ENCODE measurements at places on chromosomes 6 and 20.

DNA sequence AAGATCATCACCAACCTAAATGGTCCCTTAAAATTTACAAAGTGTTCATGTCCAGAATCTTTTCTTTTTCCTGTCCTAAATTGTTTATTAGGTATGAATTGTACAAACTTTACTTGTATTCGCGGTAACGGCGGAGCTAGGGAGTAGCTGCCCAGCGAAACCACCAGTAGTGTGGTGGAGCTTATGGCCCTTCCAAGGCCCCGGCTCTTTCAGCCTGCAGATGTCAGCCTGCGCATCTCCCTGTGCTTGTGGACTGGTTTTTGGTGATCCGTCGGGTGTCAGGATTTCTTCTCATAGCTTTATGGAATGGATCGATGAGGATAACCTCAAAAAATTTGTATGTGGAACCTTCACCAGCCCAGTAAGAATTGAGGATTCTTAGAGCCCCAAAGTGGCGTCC lies 27.2 kb upstream of the ENPP1 start:
- DNase-seq: no peak

DNA sequence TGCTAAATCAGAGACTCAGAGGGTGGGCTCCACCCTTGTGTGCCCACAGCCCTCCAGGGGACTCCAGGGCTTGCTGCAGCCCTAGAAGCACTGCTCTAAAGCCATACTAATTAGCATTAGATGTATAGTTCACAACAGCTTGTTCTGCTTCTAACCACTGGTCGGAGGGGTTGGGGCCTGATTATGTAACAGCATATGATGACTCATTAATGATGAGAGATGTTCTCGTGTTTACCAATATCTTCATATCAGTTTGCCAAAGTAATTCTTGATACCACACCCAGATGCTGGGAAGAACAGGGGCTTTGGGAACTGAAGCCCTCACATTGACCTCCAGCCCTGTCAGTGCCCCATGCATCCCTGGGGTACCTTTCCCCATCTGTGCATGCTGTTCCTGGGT lies 104.1 kb upstream of the FOXA2 start:
- DNase-seq: peak; percentile 14

DNA sequence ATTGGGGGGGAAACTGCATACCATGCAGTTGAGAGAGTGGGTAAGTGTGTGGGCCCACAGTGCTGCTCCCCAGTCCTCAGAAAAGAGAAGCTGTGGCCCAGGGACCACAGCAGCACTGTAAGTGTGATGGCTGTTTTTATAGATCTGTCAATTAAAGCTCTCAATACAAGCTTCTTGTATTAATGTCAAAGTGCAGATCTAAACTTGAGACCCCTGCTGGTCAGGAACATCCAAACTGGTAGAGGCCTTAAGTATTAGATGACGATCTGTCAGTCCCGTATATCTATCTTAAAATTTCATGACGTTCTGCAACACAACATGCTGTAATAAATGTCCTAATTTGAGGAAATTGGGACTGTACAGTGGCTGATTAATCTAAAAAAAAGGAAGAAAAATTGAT lies 74.8 kb downstream of the TULP4 start:
- no peak for DNase-seq

DNA sequence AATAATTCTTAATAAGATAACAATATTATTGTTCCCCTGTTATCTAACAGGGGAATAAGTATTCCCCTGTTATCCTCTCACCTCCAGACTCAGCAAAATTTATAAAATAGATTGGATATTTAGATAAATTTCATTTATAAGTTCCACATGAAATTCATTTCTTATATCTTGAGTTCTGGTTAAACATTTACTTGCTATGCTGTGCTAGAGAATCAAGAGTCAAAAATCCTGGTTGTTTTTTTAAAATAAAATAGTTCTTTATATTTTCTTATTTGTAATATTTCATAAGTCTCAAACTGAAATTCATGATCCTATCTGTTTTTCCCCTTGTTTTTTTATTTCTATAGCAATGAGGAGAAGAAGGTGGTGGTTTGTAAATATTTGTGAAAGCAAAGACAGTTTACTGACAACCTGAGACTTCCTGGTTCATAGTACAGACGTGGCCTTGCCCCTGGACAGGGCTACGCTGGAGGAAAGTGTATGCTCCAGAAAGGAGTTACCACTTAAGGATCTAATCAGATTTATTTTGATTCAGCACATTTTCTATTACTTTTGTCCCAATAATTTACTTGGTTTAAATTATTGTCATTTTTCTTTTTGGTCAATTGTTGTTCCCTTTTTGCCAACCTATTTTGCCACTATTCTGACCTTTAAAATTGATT lies 37.8 kb upstream of the MARCKS start:
- no peak for DNase-seq

GRCh38 chr6:22913612-22914011 lies 344.2 kb downstream of the HDGFL1 start:
- DNase-seq: no peak

DNA sequence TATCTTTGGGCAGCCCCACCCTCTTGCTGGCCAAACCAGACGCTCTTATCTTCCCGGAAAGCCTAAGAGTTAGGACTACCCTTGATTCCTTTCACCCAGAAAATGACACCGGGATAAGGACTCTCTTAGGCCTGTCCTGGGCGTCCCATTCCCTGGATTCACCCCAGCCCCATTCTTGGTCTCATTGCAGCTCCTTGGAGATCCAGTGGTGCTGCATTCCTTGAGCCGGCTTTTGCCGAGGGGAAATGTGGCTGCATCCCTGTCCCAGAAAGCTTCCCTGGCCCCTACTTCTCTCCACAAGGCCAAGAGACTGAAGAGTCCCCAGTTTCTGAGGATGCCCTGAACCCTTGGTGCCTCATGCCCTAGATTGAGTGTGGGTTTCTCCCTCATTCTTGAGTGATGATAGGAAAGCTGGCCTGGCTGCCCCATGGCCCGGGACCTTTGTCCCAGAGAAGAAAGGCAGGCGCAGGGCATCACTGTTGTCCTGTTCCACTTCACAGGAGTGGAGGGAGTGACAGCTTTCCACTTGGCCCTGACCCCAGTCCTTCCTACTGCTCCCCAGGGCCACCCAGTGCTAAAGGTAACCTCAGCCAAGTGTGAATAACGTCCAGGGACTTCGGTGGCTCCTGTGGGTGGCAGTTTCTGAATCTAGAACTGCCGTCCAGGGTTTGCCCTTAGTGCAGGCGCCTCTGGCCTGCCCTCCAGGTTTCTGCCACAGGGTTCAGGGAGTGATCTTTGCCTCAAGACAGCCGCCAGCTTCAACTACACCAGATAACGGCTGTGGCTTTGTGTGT lies 42.7 kb upstream of the MYL9 start:
- DNase-seq: no peak

GRCh38 chr6:25041485-25042035 lies 105.8 kb upstream of the RIPOR2 start:
- no peak for DNase-seq

- DNase-seq: peak; percentile 11
Observed at GRCh38 chr6:37008484-37009465, 3.3 kb downstream of the FGD2 start.

- DNase-seq: no peak
Observed at GRCh38 chr6:2748183-2748582, 2.5 kb downstream of the MYLK4 start.

- DNase-seq: peak; percentile 85
Observed at GRCh38 chr6:45698046-45698445, 317.6 kb downstream of the CLIC5 start.

- peak; percentile 5 for DNase-seq
Observed at GRCh38 chr6:100809346-100809745, 71.8 kb downstream of the ASCC3 start.

GRCh38 chr6:169803271-169803811 lies 51.9 kb downstream of the ERMARD start:
- no peak for DNase-seq

DNA sequence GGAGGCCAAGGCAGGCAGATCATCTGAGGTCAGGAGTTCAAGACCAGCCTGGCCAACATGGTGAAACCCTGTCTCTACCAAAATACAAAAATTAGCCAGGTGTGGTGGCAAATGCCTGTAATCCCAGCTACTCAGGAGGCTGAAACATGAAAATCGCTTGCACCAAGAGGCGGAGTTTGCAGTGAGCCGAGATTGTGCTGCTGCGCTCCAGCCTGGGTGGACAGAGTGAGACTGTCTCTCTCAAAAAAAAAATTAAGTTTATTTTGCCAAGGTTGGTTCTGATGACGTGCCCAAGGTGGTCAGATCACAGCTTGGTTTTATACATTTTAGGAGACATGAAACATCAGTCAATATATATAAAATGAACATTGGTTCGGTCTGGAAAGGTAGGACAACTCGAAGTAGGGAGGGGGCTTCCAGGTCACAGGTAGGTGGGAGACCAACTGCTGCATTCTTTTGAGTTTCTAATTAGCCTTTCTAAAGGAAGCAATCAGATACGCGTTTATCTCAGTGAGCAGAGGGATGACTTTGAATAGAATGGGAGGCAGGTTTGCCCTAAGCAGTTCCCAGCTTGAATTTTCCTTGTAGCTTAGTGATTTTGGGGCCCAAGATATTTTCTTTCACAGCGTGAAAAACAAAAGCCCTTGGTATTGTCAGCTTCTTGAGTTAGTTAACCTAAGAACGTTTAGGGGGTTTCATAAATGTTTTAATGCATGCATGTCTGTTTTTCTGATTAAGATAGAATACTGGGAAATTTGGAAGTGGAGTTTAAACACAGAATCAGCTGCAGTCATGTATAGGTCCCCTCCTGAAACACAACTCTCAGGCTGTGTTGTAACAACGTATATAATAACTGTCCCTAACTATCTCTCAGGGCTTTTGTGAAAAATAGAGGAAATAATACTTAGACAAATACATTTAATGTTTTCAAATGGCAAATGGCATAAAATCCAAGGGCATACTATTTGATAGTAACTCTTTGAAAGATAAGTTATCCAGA lies 16.7 kb downstream of the ACOT13 start:
- no peak for DNase-seq

DNA sequence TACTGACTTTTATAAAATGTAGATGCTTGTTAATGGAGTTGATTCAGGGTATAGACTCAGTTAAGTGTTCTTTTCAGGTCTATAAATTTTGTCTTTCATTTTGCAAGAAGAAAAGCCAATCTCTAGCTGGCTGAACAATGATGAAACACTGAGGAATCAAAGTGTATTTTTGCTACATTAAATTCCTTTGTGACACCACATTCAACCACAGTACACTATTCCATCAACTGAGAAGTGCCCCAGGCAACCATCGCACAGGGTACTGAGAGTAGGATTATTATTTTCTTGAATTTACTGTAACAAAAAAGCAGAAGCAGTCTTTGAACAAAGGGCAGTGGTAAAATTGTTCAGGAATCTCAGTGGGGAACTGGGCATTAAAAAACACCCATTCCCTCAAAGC lies 83.6 kb downstream of the PREP start:
- peak; percentile 14 for DNase-seq

DNA sequence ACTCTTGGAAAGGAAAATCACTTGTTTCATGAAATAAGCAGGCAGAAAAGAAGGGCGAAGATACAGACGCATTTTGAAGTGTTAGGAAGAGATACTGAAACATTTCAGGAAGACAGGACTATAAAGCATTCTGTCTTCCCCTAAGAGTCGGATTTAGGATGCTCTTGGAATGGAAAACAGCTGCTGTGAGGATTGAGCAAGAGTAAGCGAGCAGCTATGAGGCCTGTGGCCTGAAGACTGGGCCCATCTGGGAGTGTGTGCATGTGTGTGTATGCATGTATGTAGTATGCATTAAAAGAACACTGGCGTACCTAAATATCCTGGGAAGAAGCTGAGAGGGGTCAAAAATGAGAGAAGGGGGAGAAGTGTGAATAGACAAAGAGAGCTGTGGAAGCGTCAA lies 83.6 kb downstream of the SIM1 start:
- DNase-seq: peak; percentile 47

- no peak for DNase-seq
Observed at GRCh38 chr6:32980488-32981038, 12.2 kb downstream of the BRD2 start.

- no peak for DNase-seq
Observed at GRCh38 chr6:150666071-150666470, 66.4 kb downstream of the PLEKHG1 start.

- DNase-seq: no peak
Observed at GRCh38 chr20:32208499-32209154, 947 bp downstream of the POFUT1 start.

DNA sequence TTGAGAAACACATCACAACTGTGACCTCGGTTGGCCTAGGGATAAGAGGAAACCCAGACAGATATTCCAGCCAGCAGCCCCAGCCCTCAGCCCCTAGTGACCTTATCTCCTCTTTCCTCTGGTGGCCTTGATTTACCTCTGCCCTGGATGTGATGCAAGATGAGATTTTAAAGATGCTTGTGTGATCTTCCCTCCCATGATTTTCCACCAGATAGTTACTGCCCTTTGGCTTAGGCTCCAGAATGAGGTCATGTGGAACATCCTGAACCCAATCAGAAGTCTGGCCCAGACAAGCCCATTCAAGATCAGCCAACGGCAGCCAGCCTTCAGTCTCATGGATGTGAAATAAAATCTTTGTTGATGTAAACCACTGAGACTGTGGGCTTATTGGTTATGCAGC lies 104.0 kb downstream of the BANF2 start:
- no peak for DNase-seq

DNA sequence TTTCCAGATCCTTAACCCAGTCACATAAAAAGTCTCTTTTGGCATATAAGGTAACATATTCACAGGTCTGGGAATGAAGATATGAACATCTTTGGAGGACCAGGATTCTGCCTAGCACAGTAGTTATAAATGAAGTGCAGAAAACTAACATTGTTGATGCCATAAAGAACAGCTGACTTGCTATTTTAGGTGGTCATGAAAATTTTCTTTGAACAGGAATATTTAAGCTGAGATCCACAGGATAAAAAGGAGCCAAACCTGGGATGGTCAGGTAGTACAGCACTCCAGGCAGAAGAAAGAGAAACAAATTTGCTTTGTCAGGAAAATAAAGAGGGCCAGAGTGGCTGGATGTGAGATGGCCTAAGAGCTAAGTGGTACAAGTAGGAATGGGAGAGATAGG lies 80.0 kb downstream of the CENPW start:
- DNase-seq: no peak

DNA sequence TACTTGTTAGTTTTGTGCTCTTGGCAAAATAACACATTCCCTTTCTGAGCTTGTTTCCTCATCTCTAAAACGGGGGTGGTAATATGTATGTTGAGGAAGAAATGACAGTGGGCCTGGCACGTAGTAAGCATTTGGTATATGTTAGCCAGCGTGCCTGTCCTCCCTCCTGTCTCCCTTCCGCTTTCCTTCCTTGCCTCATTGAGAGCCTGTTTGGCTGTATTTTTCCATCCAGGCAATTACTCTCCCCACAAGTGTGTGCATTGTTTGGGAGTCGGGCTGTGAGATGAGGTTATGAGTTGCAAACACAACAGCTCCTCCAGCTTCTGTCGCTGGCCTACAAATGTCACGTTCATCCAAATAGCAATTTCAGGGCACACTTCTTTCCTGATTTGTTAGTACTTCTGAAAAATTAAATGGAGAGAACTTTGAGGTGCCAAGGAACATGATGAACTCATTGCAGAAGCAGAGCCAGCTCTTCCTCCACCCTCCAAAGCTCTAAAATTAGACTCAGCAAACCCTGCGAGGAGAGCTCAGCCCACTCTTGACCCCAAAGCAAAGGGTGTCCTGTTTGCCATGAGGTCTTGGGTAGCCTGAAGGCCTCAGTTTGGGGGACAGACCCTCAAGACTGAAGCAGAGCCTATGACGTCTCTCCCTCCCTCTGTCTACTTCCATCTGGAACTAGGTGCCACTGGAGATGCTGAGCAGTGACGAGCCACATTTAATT lies 50.7 kb upstream of the TOX2 start:
- no peak for DNase-seq
